Lung (tissue), 17 donors: ENCODE measurements at places on chromosomes 1 and 21. TPM values are rescaled to one million over a fixed set of nuclear protein-coding genes. Genes with fewer than 3 reads are reported as not detected.
A peak's percentile ranks its signal among the peaks of the same experiment; 100 is the strongest.

Gene PANK4
- total RNA-seq: 24.5 TPM

Gene GPR37L1
- total RNA-seq: 0.09 TPM

DNA sequence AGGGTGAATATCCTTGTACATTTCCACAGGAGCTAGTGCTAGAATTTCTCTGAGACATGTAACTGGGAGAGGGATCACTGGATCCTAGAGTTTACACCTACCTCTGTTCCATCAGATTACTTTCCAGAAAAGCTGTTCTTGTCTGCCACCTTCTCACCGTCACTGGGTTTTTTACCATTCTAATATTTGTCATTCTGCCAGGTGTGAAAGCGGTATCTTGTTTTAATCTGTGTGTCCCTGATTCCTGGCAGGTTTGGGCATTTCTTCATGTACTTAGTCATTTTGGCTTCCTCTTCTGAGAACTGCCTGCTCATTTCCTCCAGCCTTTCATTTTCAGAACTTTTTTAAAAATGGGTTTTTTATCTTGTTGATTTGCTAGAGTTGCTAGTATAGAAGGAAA, 5.1 kb downstream of the PMF1 start:
- DNase-seq: no peak

DNA sequence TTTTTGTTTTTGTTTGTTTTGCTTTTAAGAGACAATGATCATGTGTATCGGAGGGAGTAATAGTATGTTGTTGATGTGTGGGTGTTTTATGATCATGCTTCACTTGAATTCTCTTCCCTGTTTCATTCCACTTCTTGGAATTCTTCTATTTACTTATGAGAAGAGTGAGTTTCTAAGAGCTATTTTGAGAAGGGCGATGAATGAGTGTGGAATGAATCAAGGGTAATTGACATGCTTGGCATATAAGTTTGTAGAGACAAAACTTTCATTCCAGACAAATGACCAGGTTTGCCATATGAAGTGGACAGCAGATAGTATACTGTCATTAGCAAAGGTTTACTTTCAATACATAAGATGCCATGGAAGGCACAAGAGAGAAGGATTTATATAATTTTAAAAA, 42.3 kb upstream of the PDC start:
- DNase-seq: no peak

- DNase-seq: no peak
These were observed 986 bp downstream of the TCEANC2 start for GRCh38 chr1:54054438-54054749.

DNA sequence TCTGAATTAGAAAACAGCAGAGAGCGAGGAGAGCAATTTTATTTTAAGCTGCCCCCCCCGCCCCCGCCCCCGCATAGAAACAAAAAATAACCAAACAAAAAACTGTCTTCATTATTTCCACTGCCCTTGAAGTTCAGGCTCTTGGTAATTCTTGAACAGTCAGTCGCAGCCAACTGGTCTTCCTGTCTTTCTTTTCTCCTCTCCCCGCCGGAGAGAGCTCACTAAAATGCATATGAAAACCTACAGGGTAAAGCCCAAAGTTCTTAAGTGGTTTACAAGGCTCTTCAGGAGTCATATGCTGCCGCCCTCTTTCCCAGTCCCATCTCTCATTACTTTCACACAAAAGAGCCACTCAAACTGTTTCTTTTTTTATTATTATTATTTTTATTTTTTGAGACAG, 1.1 kb upstream of the ANKRD35 start:
- DNase-seq: no peak

- no peak for DNase-seq
These were observed 36.4 kb downstream of the SLC2A7 start for GRCh38 chr1:8989821-8990220.

GRCh38 chr1:154405747-154406571, 816 bp downstream of the IL6R start:
- DNase-seq: peak; percentile 60

GRCh38 chr21:41578083-41578482, 70.1 kb upstream of the TMPRSS2 start:
- no peak for DNase-seq

Gene PCSK9
- total RNA-seq: 47.2 TPM

GRCh38 chr1:176950736-176951324, 213.7 kb downstream of the ASTN1 start:
- DNase-seq: no peak

GRCh38 chr1:63632110-63632509, 38.9 kb downstream of the PGM1 start:
- no peak for DNase-seq

Gene CLK2
- total RNA-seq: 56.5 TPM

GRCh38 chr1:89608319-89608983, 24.5 kb upstream of the LRRC8C start:
- no peak for DNase-seq

Gene NSL1
- 27.5 TPM for total RNA-seq

GRCh38 chr21:33302796-33303195, 22.0 kb upstream of the IFNAR1 start:
- no peak for DNase-seq

Gene TAS1R3
- 0.67 TPM for total RNA-seq

Gene CCDC27
- not detected for total RNA-seq

- DNase-seq: no peak
These were observed 125.3 kb downstream of the DNM3 start for GRCh38 chr1:171966426-171967220.

Gene IL19
- 0.12 TPM for total RNA-seq

- DNase-seq: peak; percentile 78
These were observed 56.5 kb upstream of the SELENON start for GRCh38 chr1:25743164-25744139.

DNA sequence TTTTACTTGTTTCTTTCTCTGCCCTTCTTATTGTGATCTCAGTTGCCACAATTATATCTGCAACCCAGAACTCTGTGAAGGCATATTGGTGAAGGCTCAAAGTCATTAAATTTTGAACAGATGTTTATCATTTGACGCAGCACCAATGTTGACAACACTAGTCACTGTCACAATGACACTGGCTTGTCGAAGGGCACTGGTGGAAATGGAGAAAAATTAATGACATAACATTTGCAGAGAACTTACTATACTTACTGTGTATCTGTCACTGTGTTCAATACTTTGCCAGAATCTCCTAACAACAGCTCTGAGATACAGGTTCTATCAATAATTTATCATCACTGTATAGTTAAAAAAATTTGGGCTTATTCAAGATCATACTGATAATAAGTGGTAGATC, 1213.7 kb downstream of the NCAM2 start:
- no peak for DNase-seq

DNA sequence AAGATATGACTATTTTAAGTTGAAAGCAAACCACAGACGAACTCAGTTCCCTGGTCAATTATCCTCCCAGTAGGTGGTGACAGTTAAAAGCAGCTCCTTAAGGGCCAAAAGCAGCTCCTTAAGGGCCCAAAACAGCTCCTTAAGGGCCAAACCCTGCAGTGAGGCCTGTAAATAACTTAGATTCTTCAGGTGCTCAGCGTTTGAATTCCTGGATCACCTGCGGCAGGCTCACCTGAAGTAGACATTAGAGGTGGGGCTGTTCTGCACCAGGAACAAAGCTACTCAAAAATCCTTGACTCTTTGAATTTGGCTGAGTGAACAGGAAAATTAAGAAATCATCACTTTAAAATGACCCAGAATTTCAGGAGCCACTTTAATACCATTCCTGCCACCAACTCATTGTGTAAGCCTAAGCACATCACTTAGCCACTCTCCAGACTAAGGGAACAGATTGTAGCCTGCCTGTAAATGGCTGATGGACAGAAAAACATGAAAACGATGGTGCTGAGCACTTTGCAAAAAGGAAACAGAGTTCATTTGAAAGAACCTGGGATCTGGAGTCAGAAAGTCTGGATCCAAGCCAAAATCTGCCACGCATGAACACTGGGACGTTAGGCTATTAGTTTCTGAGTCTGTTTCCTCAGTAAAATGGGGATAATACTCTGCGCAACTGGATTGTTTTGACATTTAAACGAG, 126.9 kb downstream of the LRIG2 start:
- DNase-seq: peak; percentile 75

Gene SPRR2F
- not detected for total RNA-seq

Gene CRNN
- total RNA-seq: not detected

GRCh38 chr1:183761871-183762270, 43.0 kb upstream of the RGL1 start:
- DNase-seq: no peak

Gene KMO
- 2.2 TPM for total RNA-seq

Gene PTAFR
- total RNA-seq: 9.3 TPM

Gene CLCA4
- 0.11 TPM for total RNA-seq

GRCh38 chr1:152940614-152941013, 6.4 kb upstream of the SPRR5 start:
- no peak for DNase-seq

Gene GBP3
- 34.9 TPM for total RNA-seq

- no peak for DNase-seq
These were observed 301.3 kb downstream of the NPHP4 start for GRCh38 chr1:5690898-5691297.

- DNase-seq: no peak
These were observed 14.4 kb downstream of the CYP4B1 start for GRCh38 chr1:46812996-46813857.

Gene APP
- 414 TPM for total RNA-seq

DNA sequence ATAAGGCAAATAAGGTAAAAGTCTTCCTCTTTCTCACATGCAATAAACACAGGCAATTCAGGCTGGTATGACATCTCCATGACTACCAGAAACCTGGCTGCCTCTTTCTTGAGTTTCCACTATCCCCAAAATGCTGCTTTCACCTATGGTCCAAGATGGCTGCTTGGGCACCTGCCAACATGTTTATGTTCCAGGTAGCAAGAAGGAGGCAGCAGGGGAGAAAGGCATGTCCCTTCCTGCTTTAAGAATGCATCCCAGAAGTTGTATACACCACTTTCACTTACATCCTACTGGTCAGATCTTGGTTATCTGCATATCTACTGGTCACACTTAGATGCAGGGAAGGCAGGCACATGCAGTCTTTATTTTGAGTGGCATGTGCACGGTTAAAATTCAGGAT, 19.4 kb upstream of the ACOT11 start:
- DNase-seq: no peak

Gene FCER1A
- not detected for total RNA-seq

- no peak for DNase-seq
These were observed 19.4 kb downstream of the DNM3 start for GRCh38 chr1:171860696-171861095.

GRCh38 chr21:35664683-35665082, 395.6 kb downstream of the SETD4 start:
- DNase-seq: no peak

GRCh38 chr1:25890239-25891034, 14.9 kb upstream of the PAQR7 start:
- no peak for DNase-seq

- no peak for DNase-seq
These were observed 972 bp upstream of the KDM4A start for GRCh38 chr1:43648876-43649477.
